ENCODE measurements at places on chromosomes 1 and 21. TPM values are rescaled to one million over a fixed set of nuclear protein-coding genes. Genes with fewer than 3 reads are reported as not detected.
A peak's percentile ranks its signal among the peaks of the same experiment; 100 is the strongest.

- no peak for DNase-seq
These were observed 72.2 kb upstream of the FMN2 start for GRCh38 chr1:240019524-240019923.

GRCh38 chr21:26123012-26123411 is 47.6 kb downstream of the APP start:
- no peak for DNase-seq

DNA sequence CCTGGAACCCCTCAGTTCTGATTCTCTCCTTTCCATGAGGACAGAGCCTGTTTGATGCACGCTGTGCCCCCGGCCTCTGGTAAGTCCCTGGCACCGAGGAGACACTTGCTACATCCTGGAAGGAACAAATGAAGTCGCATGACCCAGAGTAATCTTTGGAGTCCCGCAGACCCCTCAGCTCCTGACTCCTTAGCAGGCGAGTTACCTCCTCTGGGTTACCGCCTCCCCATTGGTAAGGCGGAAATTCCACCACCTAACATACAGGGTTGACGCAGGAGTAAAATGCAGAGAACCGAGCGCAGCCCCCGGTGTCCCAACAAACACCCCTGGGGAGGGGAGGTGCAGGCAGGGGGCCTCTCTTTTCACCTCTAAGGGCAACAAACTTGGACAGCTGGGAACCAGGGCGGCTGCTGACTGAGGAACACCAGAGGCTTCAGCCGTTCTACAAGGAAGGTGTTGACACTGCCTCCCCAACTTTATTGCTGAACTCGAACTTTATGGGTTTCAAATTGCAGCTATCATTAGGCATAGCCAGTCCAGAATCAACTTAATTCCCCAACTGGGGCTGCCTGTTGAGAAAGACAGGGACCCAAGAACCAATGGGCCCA is 115.3 kb upstream of the IFFO2 start:
- DNase-seq, result no peak

DNA sequence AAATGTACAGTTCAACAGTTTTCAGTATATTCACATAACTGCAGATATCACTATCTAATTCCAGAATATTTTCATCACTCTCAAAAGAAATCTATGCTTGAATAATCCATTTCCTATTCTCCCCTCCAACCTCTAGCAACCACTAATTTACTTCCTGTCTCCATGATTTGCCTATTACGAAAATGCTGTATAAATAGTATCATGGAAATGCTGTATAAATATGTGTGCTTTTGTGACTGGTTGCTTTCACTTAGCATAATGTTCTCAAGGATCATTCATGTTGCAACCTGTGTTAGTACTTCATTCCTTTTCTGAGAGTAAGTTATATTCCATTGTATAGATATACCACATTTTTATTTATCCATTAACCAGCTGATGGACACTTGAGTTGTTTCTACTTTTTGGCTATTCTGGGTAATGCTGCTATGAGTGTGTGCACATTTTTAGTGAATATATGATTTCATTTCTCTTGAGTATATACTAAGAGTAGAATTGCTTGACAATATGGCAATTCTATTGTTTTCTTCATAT is 115.6 kb downstream of the TNFSF18 start:
- DNase-seq, result no peak

DNA sequence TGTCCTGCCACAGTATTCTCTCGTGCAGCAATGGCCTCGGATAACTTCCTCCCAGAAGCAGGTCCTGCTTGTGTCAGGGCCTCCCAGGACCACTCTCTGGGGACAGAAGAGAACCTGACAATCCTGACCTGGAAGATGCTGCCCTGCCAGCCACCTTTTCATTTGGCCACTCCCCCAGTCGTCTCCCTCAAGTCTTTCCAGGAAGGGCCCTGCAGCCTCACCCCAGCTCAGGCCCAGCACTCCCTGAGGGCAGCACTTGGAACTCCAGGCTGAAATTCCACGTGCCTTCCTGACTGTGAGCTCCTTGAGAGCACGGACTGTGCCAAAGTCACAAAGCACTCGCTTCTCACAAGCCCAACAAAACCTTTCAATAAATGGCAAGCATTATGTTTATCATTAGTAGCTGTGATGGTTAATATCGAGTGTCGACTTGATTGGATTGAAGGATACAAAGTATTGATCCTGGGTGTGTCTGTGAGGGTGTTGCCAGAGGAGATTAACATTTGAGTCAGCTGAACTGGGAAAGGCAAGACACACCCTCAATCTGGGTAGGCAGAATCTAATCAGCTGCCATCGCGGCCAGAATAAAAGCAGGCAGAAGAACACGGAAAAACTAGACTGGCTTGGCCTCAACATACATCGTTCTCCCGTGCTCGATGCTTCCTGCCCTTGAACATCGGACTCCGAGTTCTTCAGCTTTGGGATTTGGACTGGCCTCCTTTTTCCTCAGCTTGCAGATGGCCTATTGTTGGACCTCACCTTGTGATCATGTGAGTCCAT is 2.3 kb upstream of the CLEC20A start:
- DNase-seq, result no peak

GRCh38 chr21:42092771-42093170 is 21.7 kb downstream of the UMODL1 start:
- no peak for DNase-seq

GRCh38 chr1:231053493-231054162 is 13.6 kb upstream of the FAM89A start:
- DNase-seq, result peak; percentile 25

DNA sequence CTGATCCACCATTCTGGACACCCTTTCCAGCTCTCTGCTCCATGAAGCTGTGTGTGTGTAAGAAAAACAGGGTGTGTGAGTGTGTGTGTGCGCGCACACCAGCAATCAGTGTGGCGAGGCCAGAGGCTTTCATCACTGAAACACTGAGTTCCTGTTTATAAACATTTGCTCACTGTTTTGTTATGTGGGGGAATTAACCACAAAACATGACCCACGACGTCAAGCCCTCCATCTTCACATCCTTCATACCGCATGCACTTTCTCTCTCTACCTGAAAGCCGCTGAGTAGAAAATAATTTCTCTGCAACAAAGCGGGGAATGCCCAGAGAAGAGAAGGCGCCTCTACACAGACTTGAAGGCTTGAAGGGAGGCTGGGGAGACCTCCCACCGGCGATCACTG is 148.9 kb upstream of the IRF2BP2 start:
- DNase-seq, result peak; percentile 56

Gene CFHR4
- not detected for total RNA-seq

Measured in activated CD4-positive, alpha-beta memory T cell treated with anti-CD3 and anti-CD28 coated beads, Interleukin-2, amount 10 ng/mL, durations not matched to agents 7 days and 5 days (primary cell).